ENCODE measurements at places on chromosomes 5 and 9.

DNA sequence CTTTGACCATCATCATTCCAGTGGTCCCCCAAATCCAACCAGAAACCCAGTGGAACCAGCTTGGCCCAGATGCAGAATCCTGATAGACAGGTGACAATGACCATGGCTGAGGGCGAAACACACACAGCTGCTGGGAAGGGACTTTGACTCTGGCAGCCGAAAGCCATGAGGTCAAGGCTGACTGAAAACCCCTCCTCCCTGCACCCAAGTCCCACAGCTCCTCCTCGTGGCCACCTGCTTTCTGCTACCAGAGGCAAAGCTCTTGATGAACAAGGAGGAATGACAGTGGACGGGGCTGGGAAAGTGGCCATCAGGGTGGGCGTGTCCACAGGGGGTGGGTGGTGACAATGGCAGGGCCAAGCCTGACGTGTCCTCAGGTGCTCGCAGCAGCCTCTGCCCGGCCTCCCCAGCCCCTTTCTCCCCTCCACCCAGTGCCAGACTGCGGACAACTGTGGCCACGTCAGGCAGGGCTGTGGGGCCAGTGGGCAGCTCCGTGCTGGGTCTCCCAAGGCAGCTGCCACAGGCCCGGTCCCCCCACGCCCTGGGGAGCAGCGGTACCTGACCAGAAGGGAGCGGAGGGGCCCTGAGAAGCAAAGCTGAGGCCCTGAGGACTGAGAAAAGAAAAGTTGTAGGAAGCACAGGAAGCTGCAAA, 30.8 kb upstream of the SARDH start:
- no peak for DNase-seq

- peak; percentile 17 for DNase-seq
Observed at GRCh38 chr5:172002310-172002709, 4.1 kb downstream of the FBXW11 start.

- no peak for DNase-seq
Observed at GRCh38 chr5:135980620-135981019, 25.8 kb upstream of the LECT2 start.

- no peak for DNase-seq
Observed at GRCh38 chr9:98978231-98978681, 34.5 kb downstream of the COL15A1 start.

GRCh38 chr9:114334490-114334889, 4.8 kb downstream of the ORM2 start:
- no peak for DNase-seq

DNA sequence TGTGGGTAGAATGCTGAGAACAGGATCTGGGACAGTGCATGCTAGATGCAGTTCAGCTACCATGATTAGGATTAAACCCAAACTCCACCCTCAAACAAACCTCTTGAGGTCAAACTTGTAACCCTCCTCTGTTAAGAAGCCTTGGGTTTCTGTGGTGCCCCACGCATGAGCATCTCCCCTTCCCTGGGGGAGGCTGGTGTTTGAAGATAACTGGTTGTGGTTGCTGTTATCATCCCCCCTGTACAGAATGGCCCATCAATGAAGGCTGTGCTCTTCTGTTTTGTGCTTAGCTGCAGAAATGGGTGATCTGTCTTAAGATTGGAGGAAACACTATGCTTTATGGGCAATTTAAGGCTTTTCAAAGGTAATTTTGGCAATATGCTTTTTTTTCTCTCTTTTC, 4.4 kb upstream of the DAB2IP start:
- DNase-seq: no peak

DNA sequence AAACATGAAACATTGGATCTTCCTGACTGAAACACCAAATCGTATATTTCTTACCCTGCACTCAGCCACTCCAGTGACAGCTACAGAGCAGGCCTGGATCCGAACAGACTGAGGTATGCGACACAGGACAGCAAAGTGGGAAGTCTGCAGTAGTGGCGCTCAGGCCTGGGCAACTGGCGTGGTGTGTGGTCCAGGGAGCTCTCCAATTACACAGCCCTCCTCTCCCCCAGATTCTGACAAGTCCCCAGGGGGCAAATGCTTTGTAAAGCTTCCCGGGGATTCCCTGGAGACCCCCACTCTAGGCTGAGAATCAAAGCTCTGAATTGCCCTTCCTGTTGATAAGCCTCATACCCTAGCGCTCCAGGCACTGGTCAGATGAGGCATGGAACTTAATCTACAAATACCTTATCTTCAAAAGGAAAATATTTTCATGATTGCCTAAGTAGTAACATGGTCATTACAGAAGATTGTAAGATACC, 104.8 kb upstream of the ERCC6L2 start:
- no peak for DNase-seq

DNA sequence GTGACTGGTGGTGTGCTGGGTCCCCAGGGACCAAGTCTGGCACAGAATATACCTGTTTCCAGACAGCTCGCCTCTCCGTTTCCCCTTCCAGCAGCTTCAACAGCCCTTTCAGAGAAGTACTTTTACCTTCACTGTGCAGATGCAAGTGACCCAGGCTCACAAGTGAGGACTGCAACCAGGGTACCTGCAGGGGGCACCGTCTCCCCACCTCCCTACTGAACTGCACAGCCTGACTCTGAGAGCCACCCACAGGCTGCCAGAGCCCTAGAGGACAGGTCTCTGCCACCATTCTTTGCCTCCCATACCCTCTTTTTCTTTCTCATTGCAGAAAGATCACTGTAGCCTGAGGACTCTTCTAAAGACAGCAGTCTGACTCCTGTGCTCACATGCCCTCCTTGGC, 15.4 kb downstream of the IL9 start:
- DNase-seq: no peak

DNA sequence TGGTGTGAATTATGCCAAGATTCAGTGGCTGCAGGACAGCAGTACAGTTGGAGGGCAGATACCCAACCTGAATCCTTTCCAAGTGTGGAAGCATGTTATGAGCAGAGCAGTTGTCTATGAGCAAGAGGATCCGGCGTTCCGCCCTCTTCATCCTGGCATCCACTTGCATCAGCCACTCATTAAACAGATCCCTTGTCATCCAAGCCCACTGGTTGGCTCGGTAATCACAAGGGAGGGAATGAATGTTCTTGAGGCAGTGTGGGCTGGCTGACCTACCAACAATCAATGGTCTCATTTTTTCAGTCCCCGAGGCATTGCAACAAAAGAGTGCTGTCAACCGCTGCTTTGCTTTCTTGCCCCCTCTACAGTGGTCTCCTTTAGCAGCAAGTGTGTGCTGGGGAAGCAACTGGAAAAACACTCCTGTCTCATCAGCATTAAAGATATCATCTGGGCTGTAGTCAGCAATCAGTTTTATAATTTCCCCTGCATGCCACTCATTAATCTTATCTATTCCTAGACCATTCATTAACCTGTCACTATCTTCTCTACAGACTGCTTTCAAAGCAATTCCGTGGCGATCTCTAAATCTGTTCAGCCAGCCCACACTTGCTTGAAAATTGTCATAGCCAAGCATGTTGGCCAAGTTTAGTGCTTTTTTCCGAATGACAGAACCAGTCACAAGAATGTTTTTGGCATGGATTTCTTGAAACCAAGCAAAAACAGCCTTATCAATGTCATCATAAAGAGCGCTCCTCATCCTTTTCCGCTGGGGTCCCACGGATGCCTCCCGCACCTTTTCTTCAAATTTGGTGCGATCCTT, 4.9 kb downstream of the TIGD6 start:
- no peak for DNase-seq

DNA sequence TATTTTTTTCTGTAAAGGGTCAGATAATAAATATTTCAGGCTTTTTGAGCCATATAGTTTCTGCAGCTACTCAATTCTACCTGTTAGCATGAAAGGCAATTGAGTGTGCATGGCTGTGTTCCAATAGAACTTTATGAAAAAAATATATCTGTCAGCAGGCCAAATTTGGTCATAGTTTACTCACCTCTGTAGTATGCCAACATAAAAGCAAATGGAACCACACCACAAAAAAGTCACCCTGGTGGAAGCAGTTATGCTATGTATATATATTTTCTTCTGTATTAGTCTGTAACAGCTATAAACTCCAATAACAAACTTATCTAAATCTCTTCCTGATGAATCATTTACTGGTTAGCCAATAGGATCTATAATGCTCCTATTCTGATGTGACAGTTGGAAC, 3.4 kb downstream of the SLC38A9 start:
- no peak for DNase-seq

DNA sequence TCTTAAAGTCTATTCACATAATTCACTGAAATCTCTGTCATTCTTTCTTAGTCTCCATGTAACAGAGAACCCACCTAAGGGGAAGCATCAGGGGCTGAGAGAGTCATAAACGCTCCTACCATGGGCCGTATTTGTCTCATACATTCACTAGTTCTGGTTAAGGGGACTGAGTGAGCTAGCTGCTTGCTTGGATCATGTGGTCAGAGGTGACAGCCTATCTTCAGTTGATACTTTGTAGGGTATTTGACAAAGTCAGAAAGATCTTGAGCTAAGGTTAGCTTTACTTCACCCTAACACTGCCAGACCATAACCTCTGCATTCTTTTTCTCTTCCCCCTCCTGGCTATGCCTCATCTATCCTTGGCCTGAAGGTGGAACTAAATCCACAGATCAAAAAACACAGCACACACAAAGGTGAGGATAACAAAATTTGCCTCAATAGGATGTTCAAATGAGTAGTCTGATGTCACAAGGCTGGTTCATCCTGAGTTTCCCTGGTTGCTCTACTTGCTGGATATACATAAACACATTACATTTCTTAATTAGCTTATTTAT, 66.5 kb downstream of the MARCHF3 start:
- DNase-seq: no peak

GRCh38 chr9:38074441-38074961, 5.5 kb upstream of the SHB start:
- no peak for DNase-seq

- no peak for DNase-seq
Observed at GRCh38 chr9:123406691-123407216, 50.8 kb downstream of the CRB2 start.

- peak; percentile 64 for DNase-seq
Observed at GRCh38 chr9:115209601-115210306, 91.8 kb upstream of the TNC start.

DNA sequence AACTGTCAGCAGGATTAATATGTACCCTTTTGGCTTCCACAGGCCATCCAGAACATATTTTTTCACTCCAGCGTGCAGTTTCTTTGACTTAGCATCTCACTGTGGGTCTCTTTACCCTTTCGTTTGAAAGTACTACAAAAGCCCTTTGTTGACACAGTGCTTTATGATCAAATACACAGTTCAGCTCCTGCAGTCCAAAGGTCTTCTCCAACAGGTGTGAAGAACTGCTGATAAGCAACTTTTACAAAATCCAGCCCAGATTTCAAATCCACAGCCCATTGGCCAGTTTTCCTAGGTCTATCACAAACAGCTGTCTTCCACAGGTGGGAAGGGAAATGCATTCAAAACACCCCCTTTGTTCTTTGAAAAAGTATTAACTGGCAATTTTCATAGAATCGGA, 54.8 kb downstream of the MYO10 start:
- no peak for DNase-seq

DNA sequence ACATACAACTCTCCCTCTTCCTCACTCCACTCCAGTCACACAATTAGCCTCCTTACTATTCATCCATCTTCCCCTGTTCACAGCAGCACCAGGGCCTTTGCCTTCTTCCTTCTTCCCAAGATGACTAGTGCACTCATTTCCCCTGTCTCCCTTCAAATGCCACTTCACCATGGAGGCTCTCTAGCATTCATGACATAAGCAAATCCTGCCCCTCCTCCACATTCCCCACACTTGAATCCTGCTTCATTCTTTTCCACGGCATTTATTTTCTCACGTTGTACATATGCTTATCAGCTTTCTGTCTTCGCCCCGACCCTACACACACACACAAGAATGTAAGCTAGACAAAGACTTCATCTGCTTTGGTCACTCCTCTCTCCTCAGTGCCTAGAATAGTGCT, 133.3 kb downstream of the CDK5RAP2 start:
- no peak for DNase-seq

DNA sequence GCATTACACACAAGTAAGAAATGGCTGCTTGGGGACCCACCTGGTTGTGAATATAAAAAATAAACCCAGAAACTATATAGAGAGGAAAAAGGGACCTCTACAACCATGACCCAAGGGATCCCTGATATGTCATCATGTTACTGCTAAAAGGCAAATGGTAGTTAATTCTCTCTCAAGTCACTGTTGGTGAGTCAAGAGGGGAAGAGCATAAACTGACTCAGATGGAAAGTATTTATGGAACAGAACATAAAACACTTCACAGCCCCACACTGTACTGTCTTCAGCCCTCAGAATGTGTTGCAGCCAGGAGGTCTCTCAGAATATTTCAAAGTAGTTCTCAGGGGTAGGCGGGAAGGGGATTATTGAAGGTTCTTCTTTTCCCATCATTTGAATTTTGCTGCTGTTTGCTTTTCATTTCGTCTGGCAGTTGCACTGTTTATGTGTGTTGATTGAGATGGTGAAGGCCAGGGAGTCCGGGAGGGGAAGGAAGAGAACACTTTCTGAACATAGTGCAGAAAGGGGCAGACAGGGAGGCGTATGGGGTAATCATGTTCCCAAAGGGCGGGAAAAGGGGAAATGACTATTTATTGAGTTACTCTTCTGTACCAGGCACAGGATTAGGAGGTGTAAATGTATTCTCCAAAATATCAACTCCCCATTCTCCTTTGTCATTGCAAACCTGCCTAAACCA, 85.5 kb downstream of the TEK start:
- peak; percentile 42 for DNase-seq

DNA sequence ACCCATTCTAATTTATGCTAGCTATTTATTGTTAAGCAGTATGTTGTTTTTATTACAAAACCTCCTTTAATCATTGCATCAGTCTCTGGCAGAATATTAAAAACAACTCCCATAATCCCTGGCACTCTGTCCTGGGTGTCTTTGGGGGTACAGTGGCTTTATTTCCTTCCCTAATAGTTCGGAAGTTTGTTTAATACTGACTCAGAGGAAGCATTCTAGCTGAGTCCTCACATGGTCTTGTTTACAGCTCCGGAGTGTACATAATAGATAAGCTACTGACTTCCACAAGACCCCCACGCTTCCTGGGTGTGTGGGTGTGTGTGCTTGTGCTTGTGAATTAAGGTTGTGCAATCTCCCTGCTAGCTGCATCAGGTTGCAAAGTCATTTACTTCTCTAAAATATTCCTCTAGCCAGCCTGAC, 149.8 kb upstream of the CDKN2B start:
- DNase-seq: no peak

DNA sequence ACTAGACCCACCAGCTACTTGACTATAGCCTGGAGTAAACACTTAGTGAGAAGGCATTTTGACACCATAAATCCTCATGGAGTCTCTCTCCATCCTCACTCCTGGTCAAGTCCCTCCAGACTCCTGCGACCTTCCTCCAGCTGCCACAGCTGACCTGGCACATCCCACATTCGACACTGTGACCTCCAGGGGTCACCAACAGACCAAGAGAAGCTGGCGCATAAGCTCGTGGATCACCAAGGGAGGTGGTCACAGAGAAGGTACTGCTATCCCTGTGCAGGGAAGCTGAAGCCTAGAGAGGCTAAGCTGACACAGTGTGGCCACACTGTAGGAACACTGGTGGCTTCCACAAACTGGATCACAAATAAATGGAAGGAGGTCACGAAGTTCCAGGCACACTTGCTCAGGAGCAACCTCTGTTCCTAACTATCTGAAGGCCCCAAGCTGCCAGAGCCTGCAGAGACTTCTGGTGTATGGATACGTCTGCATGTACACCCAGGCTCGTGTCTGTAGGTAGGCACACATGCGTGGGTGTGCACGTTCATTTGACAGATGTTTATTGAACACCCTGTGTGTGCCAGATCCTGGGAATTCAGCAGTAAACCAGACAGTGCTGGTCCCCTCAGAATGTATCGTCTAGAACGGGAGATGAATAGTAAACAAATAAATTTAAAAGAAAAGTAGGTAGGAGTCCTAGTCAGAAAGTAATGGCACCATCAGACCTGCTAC, 104.4 kb downstream of the C5orf15 start:
- no peak for DNase-seq

All from kidney glomerular epithelial cell (primary cell).